ENCODE measurements at places on chromosomes 5 and 9.
A peak's percentile ranks its signal among the peaks of the same experiment; 100 is the strongest.

- DNase-seq = no peak
Observed at GRCh38 chr9:94791435-94791834, 64.9 kb downstream of the AOPEP start.

GRCh38 chr5:5422819-5423515 is 490 bp downstream of the ICE1 start:
- no peak for DNase-seq

GRCh38 chr5:157059093-157059539 is at the start of gene HAVCR1:
HAVCR1 (minus strand) TSS chr5:157059116; CDS start chr5:157057943, 1,173 bp downstream.
- no peak for DNase-seq

GRCh38 chr5:143130613-143131305 is 272.7 kb downstream of the NR3C1 start:
- DNase-seq = no peak

DNA sequence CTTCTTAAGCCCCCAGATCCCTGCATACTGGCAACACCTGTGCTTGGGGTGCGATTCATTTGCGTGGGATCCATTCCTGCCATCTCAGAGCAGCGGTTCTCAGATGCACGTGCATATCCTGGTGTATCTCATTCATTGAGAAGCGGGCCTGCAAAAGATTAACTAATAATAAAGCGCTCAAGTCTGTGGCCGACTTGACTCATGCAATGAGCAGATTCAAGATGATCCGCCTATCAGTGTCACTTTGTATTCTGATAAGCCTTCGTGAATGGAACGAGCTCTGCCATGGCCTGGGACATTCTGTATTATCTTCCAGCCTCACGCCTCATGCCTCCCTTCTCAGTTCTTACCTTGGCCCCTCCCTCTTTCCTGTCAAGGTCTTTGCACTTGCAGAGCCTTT is 22.3 kb downstream of the C1QTNF2 start:
- no peak for DNase-seq

GRCh38 chr5:80277191-80277590 is 21.3 kb upstream of the SERINC5 start:
- no peak for DNase-seq

DNA sequence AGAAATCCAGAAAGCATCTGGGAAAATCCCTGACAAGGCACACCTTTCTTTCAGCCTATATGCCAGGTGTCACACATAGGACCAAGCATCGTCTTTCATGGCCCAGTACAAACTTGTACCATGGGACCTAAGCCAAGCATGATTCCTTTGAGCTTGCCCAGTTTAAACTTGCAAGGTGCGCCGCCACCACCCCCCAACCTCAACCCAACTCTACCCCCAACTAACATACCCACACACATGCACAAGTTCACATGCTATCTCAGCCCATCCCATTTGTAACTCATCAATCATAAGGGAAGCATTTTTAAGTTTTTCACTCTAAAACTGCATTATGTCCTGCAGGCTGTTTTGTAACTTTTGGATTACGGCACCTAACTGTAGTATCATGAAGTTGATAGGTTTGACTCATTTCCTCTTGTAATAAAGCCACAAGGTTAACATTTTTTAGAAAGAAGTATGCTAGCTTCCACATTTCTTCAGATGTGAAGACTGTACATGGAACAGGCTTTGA is 145.9 kb upstream of the FST start:
- DNase-seq = no peak

- DNase-seq = no peak
Observed at GRCh38 chr9:20144197-20144596, 355.4 kb upstream of the SLC24A2 start.

DNA sequence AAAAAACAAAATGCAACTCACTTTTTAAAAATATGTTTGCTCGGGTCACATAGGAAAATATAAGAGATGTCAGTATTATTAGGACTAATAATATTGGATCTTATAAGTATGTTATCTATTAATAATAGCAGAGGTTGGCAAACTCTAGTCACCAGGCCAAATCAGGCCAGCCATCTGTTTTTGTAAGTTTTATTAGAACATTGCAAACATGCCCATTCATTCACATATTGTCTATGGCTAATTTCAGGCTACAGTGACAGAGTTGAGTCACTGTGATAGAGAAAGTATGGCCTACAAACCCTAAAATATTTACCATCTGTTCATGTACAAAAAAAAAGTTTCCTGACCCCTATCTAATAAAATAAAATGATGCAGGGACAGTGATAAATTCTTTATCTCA is 97.7 kb upstream of the CDH6 start:
- no peak for DNase-seq

- DNase-seq = no peak
Observed at GRCh38 chr9:114138552-114138971, 16.8 kb upstream of the COL27A1 start.

DNA sequence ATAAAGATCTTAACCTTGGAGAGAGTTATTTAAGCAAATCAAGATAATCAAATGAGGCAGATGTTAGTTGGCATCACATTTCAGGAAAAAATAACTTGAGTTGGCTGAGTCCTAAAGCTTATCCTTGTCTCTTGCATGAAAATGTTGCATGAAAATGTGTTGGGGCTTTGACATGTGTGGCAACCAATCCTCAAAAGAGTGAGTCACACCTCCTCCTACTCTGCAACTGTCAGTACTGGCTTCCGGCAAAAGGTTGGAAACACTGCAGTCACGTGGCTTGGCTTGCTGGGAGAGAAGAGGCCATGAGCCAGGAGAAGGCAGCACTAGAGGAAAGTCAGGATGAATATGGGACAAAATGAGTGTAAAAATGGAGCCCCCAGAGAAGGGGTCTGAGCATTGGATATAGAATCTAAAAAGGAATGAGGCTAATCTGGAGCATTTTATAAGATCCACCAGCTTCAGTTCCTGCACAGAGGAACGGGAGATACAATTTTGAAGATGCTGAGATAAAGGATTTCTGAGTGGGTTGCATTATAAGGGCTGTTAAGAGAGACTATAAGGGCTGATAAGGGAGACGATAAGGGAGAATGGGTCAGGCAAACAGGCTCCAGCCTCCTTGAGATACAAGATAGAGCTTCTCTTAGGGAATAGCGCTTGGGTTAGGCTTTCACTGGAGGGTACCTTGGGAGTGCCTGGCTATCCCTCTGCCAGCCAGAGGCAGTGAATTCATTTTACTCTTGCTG is 43.1 kb downstream of the SPATA31D1 start:
- DNase-seq = no peak

GRCh38 chr9:95283673-95284072 is 33.8 kb downstream of the FANCC start:
- DNase-seq = no peak

DNA sequence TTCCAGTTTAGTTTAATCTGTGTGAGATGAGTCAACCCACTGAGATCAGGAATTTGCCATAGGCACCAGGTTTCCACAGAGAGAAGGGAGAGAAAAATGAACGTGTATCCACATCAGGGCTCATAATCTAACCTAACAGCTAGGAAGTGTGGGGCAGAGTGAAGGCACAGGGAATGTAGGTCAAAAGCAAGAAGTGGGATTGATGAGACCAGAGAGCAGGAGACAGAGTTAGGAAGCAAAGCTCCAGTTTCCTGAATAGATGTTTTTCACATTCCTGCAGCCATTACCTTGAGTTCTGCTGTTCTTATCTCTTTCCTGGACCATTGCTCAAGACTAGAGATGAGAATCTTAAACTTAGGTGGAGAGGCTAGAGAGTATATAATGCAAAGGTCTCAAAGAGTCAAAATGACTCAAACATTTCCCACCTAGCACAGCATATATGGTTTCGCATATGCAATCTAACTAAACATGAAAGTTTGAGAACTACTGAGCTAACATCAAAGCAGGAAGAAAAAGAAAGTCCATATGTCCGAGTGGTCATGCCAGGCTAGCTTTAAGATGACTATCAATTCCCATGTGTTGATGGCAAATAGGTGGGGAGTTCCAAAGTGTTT is 41.1 kb upstream of the GNAQ start:
- no peak for DNase-seq

- DNase-seq = no peak
Observed at GRCh38 chr5:143527808-143528207, 124.3 kb upstream of the NR3C1 start.

- no peak for DNase-seq
Observed at GRCh38 chr5:134813827-134814226, 31.9 kb upstream of the C5orf24 start.

DNA sequence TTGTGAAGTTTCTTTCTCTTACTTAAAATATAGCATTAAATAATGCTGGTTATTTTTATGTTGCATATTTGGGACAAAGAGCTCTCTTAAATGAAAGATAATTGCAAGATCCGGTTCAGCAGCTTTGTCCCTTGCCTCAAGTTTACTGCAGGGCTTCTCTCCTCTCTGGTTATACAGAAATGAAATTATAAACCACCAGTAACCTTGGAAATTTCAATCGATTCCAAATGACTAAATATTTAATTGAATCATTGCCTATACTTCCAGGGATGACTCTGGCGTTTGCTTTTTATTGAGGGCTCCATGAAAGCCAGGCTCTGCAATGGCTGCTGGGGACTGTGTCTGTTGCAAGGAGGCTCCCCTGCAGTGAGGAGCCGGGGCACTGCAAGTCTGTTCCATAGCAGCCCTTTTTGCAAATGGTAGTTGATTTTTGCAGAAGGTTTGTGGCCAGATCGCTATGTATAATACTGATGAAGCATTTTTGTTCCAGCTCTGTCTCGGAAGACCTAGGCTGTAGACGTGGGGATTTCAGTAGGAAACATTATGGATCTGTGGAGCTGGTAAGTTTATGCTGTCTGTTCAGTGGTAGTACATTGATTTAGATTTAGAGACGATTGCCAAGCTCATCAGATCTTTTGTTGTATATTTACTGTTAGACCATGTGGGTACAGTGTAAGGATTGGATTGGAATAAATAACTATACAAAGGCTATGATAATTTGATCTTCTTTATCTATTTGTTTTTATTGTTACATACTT is at the start of gene GARNL3:
TSS of gene GARNL3 (plus strand) at position 313 of the 758 bp plus-strand sequence. CDS start at position 417, 104 bp downstream.
- DNase-seq = no peak

DNA sequence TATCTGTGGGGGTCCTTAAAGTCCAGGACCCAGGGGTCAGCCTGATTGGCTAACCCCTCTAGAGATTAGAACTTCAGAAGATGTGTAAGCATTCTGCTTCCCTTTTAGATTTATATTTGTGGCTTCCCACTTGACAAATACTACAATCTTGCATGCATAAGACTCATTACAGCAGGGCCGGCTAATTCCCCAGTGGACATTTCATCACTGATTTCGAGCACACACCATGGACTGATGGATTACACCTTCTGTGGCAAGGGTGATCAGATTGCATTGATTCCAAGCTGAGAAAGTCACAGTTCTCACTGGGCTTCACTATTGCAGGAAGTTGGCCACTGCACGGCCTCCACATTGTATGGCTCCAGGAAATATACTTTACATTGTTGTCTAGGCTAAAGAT is 65.8 kb upstream of the DAPK1 start:
- DNase-seq = no peak

DNA sequence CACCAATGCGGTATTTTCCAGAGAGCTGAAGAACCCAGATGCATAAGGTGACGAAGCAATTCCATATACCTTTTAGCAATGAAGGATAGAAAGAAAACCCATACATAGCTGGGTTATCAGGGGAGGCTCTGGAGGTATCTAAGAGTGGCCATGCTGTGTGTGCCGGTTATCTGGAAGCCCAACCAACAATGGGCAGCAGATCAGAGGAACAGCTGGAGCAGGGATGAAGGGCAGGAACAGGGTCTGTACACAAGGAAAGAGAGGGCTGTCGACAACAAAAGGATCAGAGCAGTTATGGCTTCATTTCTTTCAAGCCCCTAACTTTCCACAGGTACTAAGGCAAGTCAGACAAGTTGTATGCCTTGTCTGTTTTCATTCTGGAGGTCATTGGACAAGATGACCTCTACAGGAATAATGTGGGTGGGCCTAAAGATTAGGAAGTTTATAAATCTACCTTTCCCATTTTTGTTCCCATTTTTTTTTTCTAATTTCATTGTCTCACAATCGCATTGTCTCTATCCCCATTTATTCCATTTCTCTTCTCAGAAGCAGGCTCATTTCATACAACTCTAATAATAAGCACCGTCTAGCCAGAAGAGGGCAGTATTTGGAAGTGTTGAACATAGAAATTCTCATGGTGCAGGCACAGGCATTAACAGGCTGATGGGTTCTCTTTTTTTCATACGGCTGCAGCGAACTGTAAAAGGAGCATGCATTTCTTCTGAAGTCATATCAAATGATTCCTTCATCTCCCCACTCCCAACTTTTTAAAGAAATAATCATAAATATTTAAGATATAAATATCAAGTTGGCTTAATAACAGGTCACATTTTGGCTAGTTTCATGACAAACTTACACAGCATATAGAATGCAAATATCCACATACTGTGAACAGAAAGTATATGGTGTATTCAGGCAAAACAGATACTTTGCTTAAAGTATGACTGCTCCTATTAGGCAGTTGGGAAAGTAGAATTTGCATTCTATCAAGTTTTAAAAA is 63.5 kb downstream of the ZNF474 start:
- peak; percentile 78 for DNase-seq

GRCh38 chr5:34534523-34535103 is 121.5 kb upstream of the RAI14 start:
- no peak for DNase-seq

GRCh38 chr9:16202914-16203728 is 650.3 kb downstream of the CCDC171 start:
- no peak for DNase-seq

GRCh38 chr9:76793784-76794431 is 29.7 kb downstream of the PCA3 start:
- DNase-seq = no peak

GRCh38 chr9:108584860-108585259 is 270.9 kb downstream of the ACTL7B start:
- no peak for DNase-seq

DNA sequence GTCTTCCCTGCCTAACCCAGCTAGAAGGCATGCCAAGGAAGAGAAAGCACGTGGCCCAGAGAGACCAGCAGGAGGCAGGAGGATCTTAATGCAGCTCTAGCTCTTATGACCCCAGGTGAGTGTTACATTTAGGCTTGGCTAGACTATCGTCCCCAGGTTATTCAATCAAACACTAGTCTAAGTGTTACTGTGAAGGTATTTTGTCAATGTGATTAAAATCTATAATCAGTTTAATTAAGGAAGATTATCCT is 483.7 kb downstream of the BNC2 start:
- DNase-seq = no peak

DNA sequence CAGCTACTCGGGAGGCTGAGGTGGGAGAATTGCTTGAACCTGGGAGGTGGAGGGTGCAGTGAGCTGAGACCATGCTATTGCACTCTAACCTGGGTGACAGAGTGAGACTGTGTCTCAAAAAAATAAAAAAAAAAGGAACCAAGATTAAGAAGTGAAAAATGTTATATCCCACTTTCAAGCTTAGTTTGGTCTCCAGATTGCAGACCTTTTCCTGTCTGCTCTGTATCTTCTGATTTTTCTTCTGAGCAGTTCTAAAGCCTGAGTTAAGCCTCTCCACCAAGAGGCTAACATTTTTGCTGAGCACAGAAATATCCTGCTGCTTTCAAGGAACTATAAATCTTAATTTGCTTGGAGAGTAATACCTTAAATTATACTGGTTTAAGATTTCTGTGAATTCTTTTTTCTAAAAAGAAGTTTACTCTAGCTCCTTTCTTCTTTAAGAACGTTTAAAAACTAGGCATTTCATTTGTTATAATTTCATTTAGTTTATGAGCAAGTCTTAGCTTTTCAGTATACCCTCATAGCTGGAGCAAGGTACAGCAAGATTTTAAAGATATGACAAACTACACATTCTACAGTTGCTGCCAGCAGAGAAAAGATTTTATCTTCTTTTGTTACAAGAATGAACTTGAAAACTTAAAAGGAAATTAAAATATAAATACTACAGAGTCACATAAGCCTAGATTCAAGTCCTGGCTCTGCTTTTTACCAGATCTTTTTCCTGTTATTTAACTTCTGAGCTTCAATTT is 55.0 kb downstream of the GARNL3 start:
- DNase-seq = no peak

- peak; percentile 4 for DNase-seq
Observed at GRCh38 chr5:141199359-141200235, at the start of gene PCDHB11. PCDHB11 (plus strand) TSS chr5:141199627; CDS start chr5:141199775, 148 bp downstream.

Data from HAP-1 (cell line).